Activated effector memory CD4-positive, alpha-beta T cell treated with Interleukin-2 at 50 U/mL for 16 hours (primary cell): ENCODE measurements at places on chromosomes 2 and 18.

GRCh38 chr2:54555318-54555837 lies 99.3 kb downstream of the SPTBN1 start:
- DNase-seq = no peak

GRCh38 chr2:70978341-70979179 lies at the start of gene ANKRD53:
TSS of gene ANKRD53 (plus strand) at chr2:70978630. CDS start at chr2:70978646, 16 bp downstream.
- no peak for DNase-seq

- DNase-seq = no peak
Measured at GRCh38 chr18:22224339-22224738, 55.0 kb downstream of the GATA6 start.

DNA sequence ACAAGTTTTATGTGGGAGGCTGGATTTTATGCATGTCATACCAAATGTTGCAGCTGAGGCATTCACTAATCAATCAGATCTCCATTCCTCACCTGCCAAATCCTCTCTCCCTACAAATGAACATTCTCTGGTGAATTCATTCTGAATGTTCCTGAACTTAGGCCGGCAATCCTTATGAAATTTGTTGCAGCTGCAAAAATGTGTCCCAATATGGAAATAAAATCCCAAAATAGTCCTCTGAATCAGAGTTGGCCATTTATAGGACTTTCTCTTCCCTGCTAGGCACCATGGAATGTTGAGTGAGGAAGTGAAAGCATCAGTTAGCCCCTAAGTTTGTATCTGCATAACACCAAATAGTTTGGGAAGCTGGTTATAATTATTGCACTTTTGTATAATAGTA lies 25.6 kb downstream of the GCA start:
- no peak for DNase-seq

GRCh38 chr2:104769096-104769495 lies 84.8 kb upstream of the POU3F3 start:
- DNase-seq = no peak

DNA sequence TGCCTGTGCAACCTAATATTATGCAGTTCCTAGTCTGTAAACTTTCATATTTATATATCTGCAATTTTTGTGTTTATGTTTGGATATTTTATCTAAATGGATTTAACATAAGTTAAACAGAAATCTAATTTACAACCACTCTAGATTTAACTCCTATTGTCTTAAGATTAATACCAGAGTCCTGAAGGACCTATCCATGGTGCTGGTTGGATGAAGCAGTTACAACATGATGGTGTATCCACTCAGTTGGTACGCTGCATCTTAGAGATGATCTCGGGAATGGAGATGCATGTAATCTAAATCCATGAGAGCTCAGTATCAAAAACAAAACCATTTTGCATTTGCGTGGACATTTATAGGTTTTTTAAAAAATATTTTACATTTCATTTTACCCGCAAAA lies 745.9 kb upstream of the SLC8A1 start:
- no peak for DNase-seq

- DNase-seq = no peak
Measured at GRCh38 chr2:85873679-85874078, 15.1 kb downstream of the ST3GAL5 start.

DNA sequence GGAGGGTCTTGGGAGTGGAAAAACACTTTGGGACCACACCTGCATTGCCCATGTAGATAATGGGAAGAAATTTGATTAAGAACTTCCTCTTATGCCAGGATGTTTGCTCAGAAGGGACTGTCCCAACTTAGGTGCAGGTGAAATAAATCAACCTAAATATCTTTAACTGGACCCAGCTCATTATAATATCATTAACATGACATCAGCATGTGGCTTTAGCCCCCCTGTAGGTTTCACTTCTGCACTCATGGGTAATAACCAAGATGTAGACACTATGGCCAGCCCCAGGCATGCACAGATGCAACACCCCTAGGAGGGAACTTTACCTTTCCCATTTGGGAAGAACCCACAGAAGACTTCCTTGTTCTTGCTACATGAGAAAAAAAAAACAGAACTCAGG lies 227.4 kb upstream of the ZNF804A start:
- no peak for DNase-seq

GRCh38 chr18:50937183-50937582 lies 30.7 kb upstream of the ELAC1 start:
- no peak for DNase-seq

GRCh38 chr2:128793404-128793803 lies 474.7 kb upstream of the HS6ST1 start:
- no peak for DNase-seq

DNA sequence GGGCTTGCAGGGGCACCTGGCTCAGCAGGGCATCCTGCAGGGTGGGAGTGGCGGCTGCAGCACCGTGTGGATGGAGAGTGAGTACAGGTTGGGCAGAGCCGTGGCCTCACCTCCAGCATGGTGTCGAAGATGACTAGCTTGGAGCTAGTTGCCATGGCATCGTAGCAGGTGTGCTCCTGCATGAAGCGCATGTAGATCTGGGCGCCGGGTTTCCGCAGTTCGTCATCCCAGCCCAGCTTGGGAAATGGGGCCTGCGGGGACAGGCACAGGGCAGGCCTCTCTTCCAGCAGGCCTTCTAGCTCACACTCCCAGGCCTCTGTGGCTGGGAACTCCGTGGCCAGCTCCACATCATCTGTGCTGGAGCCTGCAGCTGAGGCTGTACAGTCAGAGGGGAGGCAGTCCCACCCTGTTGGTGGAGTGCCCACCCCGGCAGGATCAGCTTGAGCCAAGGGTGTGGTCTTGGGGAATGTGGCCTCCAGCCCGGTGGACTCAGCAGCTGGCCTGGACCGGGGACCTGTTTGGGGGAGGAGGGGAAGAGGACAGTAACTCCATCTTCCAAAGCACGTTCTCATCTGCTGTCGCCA lies 1.6 kb downstream of the PRKAG3 start:
- no peak for DNase-seq

GRCh38 chr2:241417626-241418025 lies 61.5 kb downstream of the FARP2 start:
- no peak for DNase-seq

- DNase-seq = no peak
Measured at GRCh38 chr2:60554646-60555065, 1.2 kb upstream of the BCL11A start.

GRCh38 chr2:35538796-35539195 lies 816.8 kb upstream of the CRIM1 start:
- DNase-seq = no peak
